ENCODE measurements at places on chromosomes 3 and 15.

DNA sequence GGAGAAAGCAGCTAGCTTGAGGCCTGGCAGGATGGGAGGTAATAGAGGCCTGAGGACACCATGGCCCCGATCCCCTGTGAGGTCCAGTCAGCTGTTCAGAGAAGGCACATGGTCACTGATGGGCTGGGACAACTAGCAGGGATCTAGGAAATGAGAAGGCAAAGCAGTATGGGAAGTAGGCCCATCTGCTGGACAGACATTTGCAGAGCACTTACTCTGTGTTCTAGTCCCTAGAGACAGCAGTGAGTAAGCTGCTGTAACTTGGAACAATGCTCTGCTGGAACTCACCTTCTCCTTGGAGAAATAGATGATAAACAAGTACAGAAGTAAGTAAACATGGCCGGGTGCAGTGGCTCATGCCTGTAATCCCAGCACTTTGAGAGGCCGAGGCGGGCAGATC lies 7.1 kb downstream of the ECE2 start:
- DNase-seq = no peak

- DNase-seq = peak; percentile 59
These were observed 23.0 kb upstream of the ANP32A start for GRCh38 chr15:68843425-68844311.

DNA sequence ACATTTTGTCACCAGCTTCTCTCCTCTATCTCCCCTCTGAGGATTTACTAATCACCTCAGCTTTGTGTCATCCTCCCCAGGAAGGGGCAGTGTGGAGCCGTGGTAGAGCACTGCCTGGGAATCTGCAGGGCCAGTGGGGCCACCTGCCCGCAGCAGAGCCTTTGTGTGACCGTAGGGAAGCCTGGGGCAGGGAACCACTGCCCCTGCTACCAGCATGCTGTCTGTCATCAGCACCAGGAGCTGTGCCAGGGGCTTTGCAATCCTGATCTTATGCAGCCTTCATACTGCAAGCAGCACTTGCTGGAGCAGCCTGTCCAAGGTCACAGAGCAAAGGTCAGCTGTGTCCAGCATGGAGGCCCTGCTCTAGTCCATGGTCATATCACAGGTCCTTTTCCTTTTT lies 170.2 kb upstream of the IL12A start:
- no peak for DNase-seq

DNA sequence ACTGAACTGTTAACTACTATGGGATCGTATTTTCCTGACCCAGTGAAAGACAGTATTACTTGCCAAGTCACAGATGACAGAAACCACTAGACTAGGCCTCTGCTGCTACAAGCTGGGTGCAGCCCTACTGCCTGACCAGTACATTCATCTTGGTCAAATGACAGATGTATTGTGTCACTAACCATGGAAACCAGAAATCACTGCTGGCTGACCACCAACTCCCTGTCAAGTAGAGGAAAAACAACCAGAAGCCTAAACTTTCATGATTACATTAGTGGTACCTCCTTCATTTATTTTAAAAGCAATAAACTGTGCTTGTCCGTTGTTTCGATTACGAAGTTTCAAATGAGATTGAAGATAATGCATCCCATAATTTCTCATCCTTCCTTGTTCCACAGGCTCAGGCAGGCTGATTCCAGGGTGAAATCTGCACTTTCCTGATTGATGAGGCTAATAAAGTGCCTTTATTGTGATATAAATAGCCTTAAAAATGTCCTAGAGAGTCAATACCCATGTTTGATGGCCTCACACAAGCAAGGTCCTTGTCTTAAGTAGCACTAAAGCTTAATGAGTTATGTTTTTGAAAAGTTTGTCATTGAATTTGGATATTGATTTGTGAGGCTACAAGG lies 309.7 kb downstream of the LSAMP start:
- DNase-seq = no peak

DNA sequence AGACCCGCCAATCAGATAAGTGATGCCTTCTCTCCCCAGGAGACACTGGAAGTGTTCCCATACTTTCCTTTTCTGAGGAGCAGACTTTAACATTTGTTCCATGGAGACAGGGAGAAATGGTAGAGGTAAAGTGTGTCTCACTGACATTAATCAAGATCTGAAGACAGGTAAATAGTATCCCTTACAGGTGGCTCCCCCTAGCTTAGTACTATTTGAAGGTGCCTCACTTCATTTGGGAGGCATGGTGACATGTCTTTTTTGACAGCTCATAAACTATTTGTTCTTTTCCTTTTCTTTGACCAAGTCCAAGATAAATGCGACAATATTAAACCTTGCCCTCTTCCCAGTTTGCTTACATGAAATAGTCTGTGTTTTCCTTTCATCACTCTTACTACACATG lies 485.6 kb upstream of the IL12A start:
- no peak for DNase-seq

Data from activated CD4-positive, alpha-beta T cell treated with anti-CD3 and anti-CD28 coated beads for 36 hours (primary cell).